ENCODE measurements at places on chromosomes 1 and 21.

- no peak for DNase-seq
Measured at GRCh38 chr21:17631195-17631594, 18.5 kb upstream of the BTG3 start.

DNA sequence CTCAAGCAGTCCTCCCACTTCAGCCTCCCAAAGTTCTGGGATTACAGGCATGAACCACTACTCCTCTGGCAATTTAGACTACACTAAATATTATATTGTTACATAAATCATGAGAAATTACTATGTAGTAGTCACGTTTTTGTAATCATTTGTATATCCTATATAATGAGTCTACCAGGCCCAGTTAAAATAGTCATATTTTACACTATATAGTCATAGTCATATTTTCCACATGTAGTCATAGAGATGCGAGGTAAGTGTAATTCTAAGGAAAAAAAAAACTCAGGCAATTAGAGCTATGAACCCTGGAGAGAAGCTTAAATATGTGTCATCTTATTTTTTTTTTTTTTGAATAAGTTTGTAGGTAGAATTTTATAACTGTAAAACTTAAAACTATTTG lies 90.0 kb downstream of the FNBP1L start:
- DNase-seq, result no peak

DNA sequence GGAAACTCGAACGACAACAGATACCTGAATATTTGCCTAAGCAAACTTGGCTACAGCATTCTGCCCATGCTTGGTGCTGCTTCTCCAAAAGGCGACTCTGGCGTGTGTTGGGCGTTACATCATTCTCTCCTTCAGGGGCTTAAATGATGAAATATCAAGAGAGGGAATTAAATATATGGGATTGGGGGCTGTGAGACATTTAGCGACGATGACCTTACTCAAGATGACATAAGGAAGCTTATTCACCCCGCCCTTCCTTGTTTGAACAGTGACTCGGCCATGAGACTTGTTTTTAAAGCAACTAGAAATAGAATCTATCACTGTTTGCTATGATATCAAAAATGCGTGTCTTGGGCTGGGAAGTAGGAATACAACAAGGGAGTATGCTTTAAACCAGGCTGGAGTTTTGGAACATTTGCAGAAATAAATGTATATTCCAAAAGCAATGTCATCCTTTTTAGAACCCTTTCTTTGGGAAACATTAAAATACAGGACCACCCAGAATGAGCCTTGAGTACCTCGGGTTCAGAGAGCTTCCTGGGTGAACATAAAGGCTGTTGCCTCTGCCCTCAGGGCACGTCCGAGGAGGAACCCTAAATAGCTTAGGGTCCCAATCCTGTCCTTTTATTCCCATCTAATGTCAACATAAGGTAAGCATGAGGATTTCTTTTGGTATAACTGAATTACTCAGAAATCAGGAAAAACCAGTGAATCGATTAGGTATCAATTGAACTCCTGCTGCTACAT lies 123.3 kb upstream of the SLC45A1 start:
- DNase-seq, result no peak

- DNase-seq, result no peak
Measured at GRCh38 chr1:40948741-40949443, 30.6 kb upstream of the CTPS1 start.

- DNase-seq, result no peak
Measured at GRCh38 chr1:225361176-225361575, 66.7 kb downstream of the LBR start.
